CD14-positive monocyte (primary cell): ENCODE measurements at places on chromosomes 3 and 15. TPM values are rescaled to one million over a fixed set of nuclear protein-coding genes. Genes with fewer than 3 reads are reported as not detected.

GRCh38 chr15:52236013-52236412, 44.8 kb upstream of the GNB5 start:
- no peak for DNase-seq

- peak; percentile 19 for DNase-seq
Observed at GRCh38 chr15:56869573-56869972, 48.9 kb upstream of the TCF12 start.

KIF15 gene
- polyA plus RNA-seq: 0.04 and 0.15 TPM in 2 replicates

DNA sequence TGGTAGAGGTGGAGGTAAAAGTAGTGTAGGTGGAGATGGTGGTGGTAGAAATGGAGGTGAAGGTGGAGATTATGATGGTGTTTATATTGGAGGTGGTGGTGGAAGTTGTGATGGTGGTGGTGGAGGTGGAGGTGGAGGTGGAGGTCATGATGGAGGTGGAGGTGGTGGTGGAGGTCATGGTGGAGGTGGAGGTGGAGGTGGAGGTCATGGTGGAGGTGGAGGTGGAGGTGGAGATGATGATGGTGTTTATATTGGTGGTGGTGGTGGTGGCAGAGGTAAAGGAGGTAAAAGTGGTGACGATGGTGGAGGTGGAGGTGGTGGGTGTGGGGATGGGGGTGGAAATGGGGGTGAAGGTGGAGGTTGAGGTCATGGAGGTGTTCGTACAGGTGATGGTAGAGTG, 107.8 kb downstream of the ASB7 start:
- no peak for DNase-seq

DNA sequence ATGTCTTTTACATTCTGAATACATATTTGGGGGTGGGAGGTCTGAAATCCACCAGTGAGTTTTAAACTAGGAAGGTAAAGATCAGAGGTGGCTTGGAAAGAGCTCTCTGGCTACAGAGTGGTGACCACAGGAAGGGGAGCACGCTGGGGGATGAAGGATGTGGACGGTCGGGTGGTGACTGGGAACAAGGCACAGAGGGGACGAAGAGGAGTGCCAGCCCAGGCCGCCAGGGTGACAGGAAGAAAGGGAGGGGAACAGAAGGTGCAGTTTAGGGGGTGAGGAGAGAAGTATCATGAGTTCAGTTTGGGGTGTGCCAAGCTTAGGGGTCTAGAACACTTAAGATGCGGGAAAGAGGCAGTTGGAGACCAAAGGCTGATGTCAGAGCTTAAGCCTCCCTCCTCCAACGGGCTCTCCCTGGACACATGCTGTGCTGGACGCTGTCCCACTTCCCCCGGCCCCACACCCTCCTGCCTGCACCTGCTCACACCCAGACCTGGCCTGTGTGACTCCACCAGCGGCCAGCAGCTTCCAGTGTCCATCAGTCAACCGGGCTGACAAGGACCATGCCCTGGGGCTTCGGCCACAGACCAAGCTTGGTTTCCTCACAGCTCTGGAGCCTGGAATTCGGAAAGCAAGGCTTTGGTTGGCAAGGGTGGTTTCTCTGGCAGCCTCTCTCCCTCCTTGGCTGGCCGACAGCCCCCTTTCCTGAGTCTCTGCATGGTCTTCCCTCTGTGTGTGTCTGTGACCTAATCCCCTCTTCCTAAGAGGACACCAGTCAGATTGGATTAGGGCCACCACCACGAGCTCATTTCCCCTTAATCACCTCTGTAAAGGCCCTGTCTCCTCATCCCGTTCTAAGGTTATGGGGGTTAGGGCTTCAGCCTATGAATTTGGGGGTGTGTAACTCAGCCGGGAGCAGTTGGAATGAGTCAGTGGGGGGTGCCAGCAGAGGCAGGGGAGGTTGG, 120.4 kb upstream of the IQSEC1 start:
- DNase-seq: no peak

- DNase-seq: peak; percentile 44
Observed at GRCh38 chr15:73273181-73274002, 95.4 kb downstream of the HCN4 start.

COX17 gene
- polyA plus RNA-seq: 11.8 and 23.0 TPM in 2 replicates

SLC6A11 gene
- not detected for polyA plus RNA-seq

DNA sequence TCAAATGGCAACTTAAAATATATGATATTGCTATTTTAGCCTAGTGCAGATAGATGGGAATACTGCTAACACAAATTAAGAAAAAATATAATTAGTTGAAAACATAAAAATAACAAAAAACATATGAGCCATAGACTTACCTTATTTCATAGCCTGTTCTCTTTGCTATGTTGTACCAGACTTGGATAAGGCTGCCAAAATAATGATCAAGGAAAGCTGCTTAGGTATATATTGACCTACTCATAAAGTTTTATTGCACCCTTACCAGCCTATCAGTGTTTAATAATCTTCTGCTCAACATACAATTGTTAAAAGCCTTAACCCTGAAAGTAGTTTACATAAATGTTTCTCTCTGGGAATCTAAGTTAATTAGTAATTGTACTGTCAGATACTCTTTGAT, at the start of gene SI:
SI (minus strand) TSS at position 204 of the 400 bp plus-strand sequence. CDS start 2,484 bp downstream, outside the sequence.
- DNase-seq: no peak

DNA sequence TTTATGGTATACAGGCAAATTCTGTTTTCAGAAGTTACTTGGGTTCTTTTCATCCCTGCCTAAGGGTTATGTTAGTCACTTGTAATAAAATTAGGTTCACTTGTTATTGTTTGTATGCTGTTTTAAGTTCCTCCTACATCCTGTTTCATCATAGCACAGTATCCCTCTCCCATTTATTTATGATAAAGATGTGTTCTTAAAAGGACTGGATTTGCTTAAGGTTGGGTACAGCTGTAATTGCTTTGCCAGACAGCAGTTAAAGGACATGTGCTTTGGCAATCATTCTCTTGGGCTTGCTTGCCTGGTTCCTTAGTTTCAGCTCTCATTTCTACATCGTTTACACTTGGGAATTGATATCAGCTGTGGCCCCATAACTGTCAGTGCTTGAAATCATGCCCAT, 11.7 kb downstream of the ATP2C1 start:
- DNase-seq: no peak

GRCh38 chr3:142912402-142913172, 23.7 kb upstream of the PCOLCE2 start:
- no peak for DNase-seq

GRCh38 chr3:17753632-17753992, 11.2 kb upstream of the TBC1D5 start:
- no peak for DNase-seq

DNA sequence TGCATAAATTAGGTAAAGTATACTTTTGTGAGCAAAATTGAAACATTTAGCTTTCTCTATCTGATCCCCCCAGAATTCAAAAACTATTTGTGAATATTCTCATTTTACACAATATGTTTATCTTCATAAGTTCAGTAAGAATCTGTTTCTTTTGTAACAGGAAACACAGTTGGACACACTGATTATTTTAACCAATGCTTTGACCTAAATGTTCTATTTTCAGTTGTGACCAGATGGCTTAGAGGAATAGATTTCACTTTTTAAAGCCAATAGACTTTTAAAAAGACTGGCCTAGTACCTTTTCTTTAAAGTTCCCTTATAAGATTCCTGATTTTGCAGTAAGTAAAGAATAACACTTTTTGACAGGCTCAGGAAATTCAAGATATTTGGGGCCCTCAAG, 74.0 kb upstream of the STRIT1 start:
- DNase-seq: no peak

DNA sequence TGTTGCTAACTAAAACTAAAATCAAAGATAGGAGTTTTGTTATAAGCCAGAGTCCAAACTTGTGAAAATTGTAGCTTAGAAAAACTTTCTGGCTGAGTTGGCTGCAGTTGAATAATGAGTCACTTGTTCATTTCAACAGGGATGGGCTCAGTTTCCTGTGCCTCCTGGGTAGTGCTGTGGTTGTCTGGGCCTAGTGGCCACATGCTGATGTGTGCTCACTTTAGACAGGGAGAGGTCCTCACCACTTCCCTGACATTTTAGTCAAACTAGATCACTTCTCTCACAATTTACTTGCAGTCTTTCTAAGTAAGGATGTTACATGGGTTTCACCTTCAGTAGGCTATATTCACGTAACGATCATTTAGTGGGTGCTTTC, 6.3 kb upstream of the UBE2Q2 start:
- DNase-seq: peak; percentile 79

GRCh38 chr3:48518638-48519276, 14.8 kb upstream of the SHISA5 start:
- no peak for DNase-seq

DNA sequence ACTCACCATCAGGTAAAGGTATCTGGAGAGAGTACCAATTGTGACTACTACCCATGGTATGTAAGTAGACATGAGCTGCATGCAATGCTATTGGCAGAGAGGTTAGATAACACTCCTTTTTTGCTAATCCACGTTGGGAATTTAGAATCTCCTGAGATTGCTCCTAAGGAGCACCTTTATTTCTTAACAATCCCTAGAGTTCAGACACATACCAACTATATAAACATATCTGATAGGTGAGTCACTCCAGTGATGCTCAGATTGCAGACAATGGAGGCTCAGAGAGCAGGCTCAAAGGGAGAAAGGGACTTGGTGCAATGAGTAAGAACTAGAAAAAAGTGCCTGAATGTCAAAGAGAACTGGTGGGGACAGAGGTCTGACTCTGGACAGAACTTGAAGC, 47.0 kb upstream of the LRRFIP2 start:
- DNase-seq: no peak

DNA sequence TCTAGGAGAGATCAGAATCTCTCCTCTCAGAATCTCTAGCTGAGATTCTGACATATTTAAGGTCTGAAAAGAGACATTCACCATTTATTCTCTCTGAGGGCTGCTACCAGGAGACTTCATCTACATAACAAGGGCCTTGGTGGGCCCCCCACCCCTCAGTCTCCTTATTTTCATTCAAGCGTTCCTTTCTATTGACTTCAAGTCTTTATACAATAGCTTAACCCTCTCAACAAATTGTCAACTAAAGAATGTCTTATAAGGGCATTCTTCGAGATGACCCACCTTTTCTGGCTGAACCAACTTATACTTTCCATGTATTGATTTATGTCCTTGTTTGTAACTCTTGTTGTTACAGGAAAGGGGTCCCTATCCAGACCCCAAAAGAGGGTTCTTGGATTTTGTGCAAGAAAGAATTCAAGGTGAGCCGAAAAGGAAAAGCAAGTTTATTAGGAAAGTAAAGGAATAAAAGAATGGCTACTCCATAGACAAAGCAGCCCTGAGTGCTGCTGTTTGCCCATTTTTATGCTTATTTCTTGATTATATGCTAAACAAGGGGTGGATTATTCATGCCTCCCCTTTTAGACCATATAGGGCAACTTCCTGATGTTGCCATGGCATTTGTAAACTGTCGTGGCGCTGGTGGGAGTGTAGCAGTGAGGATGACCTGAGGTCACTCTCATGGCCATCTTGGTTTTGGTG, 209.5 kb upstream of the ALCAM start:
- DNase-seq: no peak

DNA sequence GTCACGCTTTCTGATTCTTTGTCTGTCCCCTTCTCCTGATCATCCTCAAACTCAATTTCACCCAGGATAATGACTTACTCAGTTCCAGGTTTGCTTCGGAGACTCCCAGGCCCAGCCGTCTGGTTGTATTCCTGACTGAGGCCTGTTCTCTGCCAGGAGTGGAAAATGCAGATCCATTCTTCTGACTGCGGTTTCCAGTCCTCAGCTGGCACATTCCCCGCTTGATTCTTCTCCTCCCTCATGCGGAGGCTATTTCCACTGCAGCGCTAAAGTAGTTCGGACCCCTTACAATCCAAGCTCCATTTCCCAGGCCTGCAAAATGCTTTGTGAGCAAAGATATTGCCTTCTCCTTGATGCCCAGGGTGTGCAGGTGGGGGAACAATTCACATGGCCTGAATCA, 47.2 kb upstream of the GALNT15 start:
- DNase-seq: no peak

- no peak for DNase-seq
Observed at GRCh38 chr15:49380912-49381311, 42.1 kb upstream of the FGF7 start.

- DNase-seq: no peak
Observed at GRCh38 chr3:153972862-153973261, 148.3 kb upstream of the ARHGEF26 start.

AGBL1 gene
- polyA plus RNA-seq: not detected

- peak; percentile 14 for DNase-seq
Observed at GRCh38 chr15:63539521-63539920, 35.1 kb downstream of the USP3 start.

TMEM212 gene
- polyA plus RNA-seq: not detected

DNA sequence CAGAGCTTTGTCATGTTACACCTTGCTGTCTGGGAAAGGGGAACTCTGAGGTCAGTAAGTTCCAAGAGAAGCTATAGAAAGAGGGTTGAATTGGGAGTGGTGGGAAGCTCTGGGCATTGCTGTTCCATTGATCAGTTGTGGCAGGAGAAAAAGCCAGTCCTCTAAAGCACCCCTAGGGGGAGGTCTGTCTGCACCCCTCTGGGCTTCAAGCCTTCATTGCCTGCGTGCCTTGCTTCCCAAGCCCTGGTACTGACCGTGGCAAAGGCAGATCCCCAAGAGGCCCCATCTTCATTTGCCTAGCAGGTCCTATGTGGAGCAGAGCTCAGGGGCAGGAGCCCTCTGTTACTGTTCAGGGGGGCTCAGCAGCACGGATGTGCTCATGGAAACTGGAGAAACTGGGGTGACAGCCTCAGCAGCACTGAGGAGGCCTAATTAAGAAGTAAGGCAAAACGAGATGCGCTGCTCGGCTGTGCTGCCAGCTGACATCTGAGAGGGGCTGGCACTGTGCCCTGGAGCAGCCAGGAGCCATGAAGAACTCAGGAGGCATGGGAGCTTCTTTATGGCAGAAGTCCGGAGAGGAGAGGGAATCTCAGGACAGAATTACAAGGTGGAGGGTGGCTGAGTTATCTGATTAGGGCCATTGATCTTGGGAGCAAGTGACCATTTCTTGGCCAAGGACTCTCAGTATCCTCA, 270.9 kb downstream of the RPLP1 start:
- DNase-seq: no peak

HIGD2B gene
- not detected in 2 replicates for polyA plus RNA-seq
